ENCODE measurements at places on chromosomes 6 and 20. TPM values are rescaled to one million over a fixed set of nuclear protein-coding genes. Genes with fewer than 3 reads are reported as not detected.

Gene KCNQ5
- total RNA-seq: 28.9 TPM

- DNase-seq: no peak
Observed at GRCh38 chr20:58054780-58055373, 173.6 kb downstream of the ANKRD60 start.

Gene NR2E1
- total RNA-seq: not detected

GRCh38 chr6:151702851-151703658 is 104.4 kb upstream of the ESR1 start:
- DNase-seq: peak; percentile 7

Gene BNIP5
- 0.12 TPM for total RNA-seq

DNA sequence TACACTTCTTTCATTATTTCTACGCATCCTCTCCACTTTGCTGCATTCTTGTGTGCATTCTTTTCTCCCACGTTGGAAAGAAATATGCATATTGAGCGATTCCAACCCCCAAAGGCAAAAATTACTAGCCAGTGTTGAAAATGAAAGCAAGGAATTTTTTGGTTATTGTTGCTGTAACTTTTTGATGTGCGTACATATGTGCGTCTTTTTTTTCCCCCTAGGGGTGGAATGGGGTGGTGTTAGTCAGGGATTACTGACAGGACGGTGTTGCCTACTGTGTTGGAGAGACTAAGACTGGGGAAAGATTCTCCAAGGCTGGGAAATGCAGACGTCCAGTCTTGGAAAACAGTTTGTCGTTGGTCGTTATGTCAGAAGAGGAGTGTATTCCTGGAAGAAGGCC is 44.2 kb upstream of the ESR1 start:
- no peak for DNase-seq

DNA sequence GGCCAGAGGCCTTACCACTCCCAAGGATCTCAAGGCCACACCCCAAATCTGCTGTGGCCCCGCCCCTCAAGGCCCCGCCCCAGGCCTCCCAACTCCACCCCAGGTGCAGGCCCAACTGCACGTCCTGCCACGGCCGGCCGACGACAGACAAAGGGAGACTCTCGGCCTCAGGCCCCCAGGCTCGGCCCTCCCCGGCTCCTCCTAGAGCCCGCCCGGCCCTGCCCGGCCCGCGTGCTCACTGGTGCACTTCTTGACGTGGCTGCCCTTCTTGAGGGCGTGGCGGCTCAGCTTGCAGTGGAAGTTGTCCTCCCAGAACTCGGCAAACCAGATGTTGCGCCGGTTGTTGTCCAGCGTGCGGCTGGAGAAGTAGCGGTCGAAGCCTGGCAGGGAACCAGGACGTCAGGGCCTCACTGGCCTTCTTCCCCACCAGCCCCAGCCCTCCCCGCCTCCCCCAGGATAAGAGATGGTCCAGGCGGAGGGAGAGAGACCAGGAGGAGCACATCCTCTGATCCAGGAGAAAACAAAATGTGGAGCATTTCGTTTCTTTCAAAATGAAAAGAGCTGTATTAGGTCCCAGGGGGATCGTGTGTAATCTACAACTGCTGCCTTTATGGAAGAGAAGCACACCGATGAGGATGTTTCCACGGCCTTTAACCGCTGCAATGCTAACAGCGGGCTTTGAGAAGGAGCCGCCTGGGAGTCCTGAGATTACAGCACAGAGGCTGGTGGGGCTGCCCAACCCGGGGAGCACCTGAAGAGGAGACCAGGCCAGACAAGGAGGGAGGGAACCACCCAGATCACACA is 89.4 kb downstream of the GRM4 start:
- peak; percentile 89 for DNase-seq

DNA sequence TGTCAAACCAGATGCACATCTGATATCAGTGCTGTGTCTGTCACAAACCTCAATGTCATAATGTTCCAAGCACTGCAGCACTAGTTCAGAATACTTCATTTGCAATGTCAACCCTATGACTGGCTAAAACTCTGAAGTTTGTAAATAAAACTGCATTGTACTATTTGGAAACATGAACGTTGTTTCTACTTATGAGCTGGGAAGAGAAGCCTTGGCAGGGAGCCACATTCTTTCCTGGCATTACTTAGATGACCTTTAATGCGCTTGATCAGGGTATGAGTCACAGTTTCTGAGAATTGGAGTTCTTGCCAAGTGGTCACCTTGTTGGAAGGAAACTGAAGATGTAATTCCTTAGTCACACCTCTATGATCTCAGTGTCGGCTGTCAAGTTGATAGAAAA is 664.8 kb upstream of the MMS22L start:
- DNase-seq: peak; percentile 53

DNA sequence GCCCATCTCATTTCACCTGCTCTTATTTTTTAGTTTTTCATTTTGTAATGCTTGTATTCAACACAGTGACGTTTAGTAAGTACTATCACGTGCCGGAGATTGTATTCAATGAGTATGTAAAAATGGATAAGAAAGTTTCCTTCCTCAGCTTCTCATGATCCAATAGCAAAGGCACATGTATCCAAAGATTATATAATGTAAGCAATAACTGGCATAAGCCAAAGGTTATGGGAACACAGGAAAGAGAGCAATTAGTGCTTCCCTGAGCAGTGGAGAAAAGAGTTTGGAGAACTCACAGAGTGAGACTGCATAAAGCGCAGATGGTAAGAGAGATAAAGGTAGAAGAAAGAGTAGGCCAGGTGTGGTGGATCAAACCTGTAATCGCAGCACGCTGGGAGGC is 21.8 kb upstream of the LTV1 start:
- DNase-seq: no peak

Gene DOK5
- 1.0 TPM for total RNA-seq

DNA sequence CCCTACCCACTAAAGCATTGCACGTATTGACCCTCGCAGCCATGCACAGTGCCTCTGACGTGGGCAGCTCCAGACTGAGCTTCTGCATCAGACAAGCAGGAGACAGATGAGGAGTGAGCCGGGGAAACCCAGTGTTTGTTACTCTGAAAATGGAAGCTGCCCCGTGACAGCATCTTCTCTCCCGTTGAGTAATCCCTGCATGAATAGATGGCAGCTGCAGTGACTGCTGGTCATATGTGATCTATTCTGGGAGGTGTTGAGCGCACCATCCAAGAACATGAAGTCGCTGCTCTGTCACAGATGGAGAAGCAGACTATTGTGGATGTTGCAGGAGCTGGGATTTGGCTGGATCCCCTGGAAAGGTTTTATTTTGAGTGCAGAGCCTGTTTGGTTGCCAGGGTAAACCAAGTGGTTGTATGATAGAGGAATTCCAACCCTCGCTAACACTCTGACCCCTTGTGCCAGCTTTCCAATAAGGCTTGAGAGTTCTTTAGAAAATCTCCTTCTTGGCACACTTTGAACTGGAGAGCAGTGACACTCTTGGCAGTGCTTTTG is 242.2 kb downstream of the NRN1 start:
- peak; percentile 7 for DNase-seq

Gene OR12D3
- total RNA-seq: not detected
